ENCODE measurements at places on chromosomes 4 and X.

DNA sequence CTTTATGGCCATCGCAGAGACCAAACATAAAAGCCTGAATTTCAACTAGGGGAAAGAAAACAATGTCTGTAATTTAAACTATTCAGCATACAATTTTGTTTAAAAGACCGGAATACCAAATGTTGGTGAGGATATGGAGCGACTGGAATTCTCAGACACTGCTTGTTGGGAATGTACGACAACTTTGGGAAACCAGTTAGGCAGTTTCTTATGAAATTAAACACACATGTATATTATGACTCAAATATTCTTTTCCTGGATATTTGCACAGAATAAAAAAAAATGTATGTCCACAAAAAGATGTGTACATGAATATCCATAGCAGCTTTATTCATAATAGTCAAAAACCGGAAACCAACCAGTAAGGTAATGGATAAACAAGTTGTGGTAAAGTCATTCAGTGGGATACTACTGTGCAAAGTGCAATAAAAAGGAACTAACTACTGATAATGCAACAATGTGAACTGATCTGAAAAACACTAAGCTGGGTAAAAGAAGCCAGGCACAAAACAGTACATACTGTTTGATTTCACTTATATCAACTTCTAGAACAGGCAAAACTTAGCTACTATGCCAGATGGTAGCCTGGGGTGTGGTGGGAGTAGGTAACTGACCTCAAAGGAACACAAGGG is 152.7 kb upstream of the FTHL17 start:
- no peak for DNase-seq

- no peak for DNase-seq
These were observed 18.6 kb downstream of the NUDT6 start for GRCh38 chr4:122903766-122904288.

DNA sequence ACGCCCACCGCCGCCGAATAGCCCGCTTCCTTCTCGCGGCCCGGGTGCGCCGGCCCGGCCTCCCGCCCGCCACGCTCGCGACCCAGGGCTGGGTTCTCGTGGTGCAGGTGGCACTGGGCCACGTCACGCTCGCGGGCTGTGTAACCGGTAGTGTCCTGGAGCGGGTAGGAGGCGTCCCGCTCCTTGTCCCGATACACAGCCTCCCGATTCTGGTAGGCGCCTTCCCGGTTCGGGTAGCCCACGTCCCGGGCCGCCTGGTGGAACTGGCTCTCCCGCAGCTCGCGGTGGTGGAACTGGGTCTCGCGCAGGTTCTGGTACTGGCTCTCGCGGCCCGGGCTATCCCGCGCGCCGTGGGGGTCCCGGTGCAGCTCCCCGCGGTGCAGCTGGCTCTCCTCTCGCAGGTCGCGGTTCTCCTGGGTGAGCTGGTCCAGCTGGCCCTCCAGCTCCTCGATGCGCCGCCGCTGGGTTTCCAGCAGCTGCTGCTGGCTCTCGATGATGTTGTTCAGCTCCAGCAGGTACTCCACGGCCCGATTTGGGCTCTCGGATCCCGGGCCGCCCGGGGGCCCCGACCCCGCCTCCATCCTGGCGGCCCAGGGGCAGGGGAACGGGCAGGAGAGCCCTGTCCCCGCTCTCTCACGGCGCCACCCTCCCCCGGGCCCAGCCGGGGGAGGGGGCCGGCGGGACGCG is 39.3 kb upstream of the IQSEC2 start:
- no peak for DNase-seq

- DNase-seq, result no peak
These were observed at the start of gene MAGEB6 for GRCh38 chrX:26192204-26192603. MAGEB6 (plus strand) TSS chrX:26192440; CDS start chrX:26193847, 1,407 bp downstream.

DNA sequence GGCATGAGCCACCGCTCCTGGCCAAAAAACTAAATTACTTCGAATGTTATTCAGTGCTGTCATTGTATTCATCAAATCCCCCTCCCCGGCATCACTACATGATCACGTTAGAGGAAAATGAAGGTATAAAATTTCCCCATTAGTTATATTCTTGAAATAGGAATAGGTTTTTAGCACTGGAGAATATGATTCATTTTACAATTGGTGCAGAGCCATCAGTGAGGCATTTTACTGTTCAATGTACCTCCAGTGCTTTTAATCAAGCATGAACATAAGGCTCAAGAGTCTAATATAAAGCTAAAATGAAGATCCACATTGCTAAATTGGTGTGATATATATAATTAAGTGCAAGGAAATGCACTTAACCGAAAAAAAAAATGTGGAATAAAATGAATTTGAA is 18.3 kb downstream of the KLF3 start:
- no peak for DNase-seq

GRCh38 chr4:177220376-177220775 is 89.3 kb upstream of the NEIL3 start:
- DNase-seq, result peak; percentile 10

DNA sequence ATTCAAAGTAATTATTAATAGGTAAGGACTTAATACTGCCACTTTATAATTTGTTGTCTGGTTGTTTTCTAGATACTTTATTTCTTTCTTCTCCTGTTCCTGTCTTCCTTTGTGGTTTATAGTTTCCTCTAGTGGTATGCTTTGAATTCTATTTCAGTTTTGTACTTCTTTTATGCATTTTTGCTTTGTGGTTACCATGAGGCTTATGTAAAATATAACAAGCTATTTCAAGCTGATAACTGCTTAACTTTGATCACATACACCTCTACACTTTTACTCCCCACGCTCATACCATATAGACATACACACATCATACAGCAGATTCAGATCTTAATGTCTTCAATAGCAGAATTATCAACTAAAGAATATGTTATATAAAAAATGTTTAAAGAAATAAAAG is 192.3 kb downstream of the SCFD2 start:
- DNase-seq, result no peak

- DNase-seq, result no peak
These were observed 167.5 kb upstream of the BOD1L1 start for GRCh38 chr4:13794819-13795565.

GRCh38 chr4:21467551-21467950 is 481.0 kb downstream of the KCNIP4 start:
- DNase-seq, result no peak

- no peak for DNase-seq
These were observed 213.5 kb downstream of the GUCY2F start for GRCh38 chrX:109268340-109268739.

- no peak for DNase-seq
These were observed 15.4 kb upstream of the FAM9C start for GRCh38 chrX:13059637-13060499.

GRCh38 chr4:137421796-137422195 is 110.5 kb downstream of the PCDH18 start:
- DNase-seq, result no peak

DNA sequence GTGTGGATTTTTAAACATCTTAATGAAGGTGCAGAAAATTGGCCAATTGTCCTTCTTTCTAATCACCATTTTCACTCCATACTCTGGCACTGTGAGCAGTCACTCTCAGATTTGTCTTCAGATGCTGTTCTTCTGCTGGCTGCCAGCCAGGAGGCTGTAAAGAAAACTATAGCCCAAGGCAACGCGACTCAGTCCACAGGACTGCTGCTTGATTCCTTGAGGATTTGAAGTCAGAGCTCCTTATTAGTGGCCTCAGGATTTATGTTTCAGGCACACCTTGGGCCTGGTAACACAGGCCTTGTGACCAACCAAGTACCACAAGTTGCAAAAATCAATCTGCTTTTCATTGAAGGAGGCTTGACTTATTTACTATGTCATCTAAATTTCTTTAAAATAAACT is 342.6 kb downstream of the GPM6A start:
- DNase-seq, result no peak

Data from HFF-Myc (cell line).